LHCN-M2 (cell line): ENCODE measurements at places on chromosomes 6 and 20.

- DNase-seq, result peak; percentile 11
Measured at GRCh38 chr20:4272225-4272624, 256.9 kb upstream of the RNF24 start.

GRCh38 chr20:31930779-31931178, 21.1 kb downstream of the PDRG1 start:
- DNase-seq, result no peak

DNA sequence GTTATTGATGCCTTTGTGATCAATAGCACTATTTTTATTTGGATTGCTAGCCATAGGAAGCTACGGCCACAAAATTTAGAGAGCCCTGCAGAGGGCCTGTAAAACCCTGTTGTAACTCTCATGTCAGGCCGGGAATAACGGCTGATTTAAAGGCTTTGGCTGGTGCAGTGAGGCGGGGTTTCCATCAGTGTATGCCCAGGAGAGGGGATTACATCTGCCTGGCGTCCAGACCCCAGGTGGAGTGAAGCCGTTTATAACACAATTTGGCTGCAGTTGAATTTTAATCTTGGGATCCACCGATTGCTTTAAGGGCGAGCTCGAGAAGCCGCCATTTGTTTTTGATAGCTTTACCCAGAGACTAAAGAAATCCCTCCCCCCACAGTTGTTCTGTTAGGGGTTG, 29.1 kb upstream of the APCDD1L start:
- DNase-seq, result no peak

GRCh38 chr6:56246541-56246880, 869 bp downstream of the COL21A1 start:
- DNase-seq, result no peak

GRCh38 chr6:82264824-82265223, 17.3 kb upstream of the IBTK start:
- no peak for DNase-seq

- DNase-seq, result no peak
Measured at GRCh38 chr20:44413575-44414345, 58.3 kb downstream of the HNF4A start.

GRCh38 chr20:45311589-45312211, 3.6 kb upstream of the MATN4 start:
- peak; percentile 25 for DNase-seq

DNA sequence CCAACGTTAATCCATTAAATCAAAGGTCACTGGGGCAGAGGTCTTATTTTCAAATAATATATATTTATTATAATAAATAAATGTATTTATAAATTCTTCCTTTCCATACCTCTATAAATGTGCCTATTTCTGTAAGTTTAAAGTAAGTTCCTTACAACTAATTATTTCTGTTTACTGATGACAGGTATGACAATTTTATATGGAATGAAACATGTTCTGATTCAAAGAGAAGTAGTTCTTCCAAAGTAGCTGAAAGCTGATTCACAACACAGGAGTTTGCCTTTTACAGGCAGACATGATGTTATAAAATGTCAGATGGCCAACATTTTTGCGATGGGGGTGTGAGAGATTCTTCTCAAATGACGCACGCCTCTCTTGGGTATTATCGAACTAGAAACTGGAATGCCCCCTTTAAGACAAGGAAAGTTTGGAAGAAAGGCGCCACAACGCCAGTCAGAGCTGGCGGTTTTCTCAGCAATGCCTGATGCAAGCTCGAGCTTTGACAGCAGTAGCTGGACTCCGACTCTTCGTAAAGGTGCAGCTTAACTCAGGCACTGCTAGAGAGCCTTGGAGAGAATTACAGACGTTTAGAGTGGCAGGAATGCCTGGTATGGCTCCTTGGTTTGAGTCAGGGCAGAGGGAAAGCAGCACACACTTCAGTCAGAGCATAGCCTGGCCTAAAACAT, 92.1 kb downstream of the FOXC1 start:
- DNase-seq, result peak; percentile 86

GRCh38 chr6:163702736-163703135, 288.2 kb downstream of the QKI start:
- no peak for DNase-seq

GRCh38 chr20:41174373-41174772, 37.0 kb downstream of the PLCG1 start:
- DNase-seq, result no peak

- no peak for DNase-seq
Measured at GRCh38 chr20:63163596-63164483, 52.1 kb downstream of the YTHDF1 start.

DNA sequence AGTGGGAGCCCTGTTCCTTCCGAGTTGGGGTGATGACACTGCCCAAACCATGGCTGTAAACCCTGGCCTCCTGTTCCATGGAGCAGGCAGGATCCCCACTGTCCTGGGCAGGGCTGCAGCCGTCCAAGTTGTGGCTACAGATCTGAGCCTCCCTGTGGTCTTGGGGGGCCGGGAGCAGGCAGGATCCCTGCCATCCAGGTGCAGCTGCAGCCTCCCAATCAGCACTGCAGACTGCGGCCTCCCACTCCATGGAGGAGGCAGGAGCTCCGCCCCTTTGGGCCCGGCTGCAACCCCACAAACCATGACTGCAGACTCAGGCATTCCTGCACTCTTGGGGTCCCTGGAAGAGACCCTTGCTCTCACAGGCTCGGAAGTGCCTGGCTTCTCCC, 872.1 kb upstream of the GJE1 start:
- no peak for DNase-seq

- no peak for DNase-seq
Measured at GRCh38 chr6:64672651-64673050, 1034.4 kb downstream of the EYS start.

GRCh38 chr20:14711652-14712051, 374.2 kb upstream of the FLRT3 start:
- DNase-seq, result no peak

GRCh38 chr6:2741756-2742155, 9.0 kb downstream of the MYLK4 start:
- DNase-seq, result no peak

GRCh38 chr6:150177952-150178520, 35.2 kb downstream of the PPP1R14C start:
- no peak for DNase-seq

- no peak for DNase-seq
Measured at GRCh38 chr6:22896696-22897095, 327.3 kb downstream of the HDGFL1 start.

GRCh38 chr6:134014588-134015137, 37.8 kb downstream of the SLC2A12 start:
- DNase-seq, result no peak

DNA sequence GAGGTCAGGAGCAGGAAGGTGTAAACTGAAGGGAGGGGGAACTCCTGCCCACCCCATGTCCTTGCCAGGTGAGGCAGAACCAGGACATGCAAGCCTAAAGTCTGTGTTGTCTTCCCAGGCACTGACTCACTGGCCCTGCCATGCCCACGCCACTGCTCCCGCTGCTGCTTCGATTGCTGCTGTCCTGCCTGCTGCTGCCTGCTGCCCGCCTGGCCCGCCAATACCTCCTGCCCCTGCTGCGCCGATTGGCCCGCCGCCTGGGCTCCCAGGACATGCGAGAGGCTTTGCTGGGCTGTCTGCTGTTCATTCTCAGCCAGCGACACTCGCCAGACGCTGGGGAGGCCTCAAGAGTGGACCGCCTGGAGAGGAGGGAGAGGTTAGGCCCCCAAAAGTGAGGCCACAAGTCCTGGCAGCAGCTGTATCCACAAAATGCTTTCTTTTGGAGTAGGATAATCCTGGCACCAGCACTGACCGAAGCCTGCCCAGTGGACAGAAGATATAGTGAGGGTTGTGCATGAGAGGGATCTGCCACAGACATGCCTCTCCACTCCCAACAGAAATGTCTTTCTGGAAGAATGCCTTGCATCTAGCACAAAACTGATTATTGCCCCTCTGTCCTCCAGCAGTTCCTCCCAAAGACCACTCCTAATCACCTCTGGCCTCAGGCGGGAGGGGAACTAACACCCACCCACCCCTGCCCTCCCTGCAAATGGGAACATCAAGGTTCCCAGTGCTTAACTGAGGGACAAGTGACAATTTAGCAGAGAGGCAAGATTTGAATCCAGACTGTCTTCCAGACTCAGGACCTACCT, 812 bp downstream of the MYMX start:
- peak; percentile 72 for DNase-seq
